ENCODE measurements at places on chromosomes 3 and 15.

DNA sequence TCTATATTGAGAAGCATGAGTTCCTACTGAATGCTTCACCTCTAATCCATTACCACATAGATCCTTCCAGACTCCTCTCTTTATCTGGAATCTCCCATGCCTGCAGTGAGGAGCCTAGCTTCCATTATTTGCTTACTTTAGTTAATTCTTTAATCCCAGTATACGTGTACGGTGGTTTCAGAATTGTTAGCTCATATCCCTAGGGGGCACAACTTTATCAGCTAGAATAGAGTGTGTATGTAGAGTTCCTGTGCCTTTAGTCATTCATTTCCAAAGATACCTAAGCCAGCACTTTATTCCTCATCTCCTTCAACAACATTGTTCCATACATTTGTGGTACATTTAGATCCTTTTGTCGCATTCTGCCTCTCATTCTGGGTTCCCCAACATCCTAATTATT lies 226.0 kb downstream of the TJP1 start:
- no peaks in the 10 kb centered on the region for H3K27me3 ChIP-seq
- H3K4me3 ChIP-seq = no peak overlapping the region
- DNase-seq = no peak
- H3K27ac ChIP-seq = no peak overlapping the region
- H3K4me1 ChIP-seq = no peaks in the 10 kb centered on the region

DNA sequence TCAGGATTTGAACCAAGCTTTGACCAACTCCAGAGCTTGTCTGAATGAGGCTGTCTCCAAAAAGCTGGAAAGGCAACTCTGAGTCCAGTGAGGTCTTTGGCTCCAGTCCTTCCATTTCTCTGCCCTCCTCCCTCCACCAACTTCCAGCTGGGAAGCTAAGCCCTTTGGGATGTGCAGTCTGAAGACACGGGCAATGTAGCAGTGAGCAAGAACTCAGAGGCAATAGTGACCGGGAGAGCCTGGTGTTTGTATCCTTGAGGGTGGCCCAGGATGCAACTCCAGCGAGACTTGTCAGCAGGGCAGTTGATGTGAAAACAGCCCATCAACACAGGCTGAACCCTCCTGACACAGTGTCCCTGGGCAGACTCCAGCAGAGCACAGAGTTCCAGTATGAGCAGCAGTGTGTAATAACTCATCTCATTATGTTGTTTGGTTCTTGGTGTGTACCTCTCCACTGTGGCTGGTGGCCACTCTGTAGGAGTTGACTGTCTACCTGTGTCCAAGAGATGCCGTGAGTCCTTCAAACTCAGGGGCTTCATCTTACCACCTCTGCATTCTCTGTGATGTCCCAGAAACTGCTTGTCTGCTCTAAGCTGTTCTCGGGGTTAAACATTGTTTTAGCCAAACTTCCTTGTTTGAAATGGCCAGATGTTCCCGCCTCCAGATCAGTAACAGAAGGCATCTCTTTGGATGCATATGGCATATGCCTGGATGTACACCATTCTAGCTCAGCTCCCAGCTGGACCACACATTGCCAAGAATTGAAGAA lies 6.6 kb downstream of the CDCP1 start:
- DNase-seq = no peak
- H3K36me3 ChIP-seq = no peaks in the 10 kb centered on the region
- no peaks in the 10 kb centered on the region for H3K4me1 ChIP-seq
- no peak overlapping the region for H3K27ac ChIP-seq

- no peak overlapping the region for H3K27ac ChIP-seq
- H3K4me3 ChIP-seq = no peak overlapping the region
- H3K36me3 ChIP-seq = no peaks in the 10 kb centered on the region
- H3K4me1 ChIP-seq = no peaks in the 10 kb centered on the region
- DNase-seq = no peak
These were observed 48.9 kb upstream of the STRIT1 start for GRCh38 chr3:155342344-155342743.

GRCh38 chr15:71109905-71110304 lies 5.4 kb upstream of the THSD4 start:
- H3K4me1 ChIP-seq = peaks cover 4% of the 10 kb centered on the region
- peaks cover 36% of the 10 kb centered on the region for H3K27me3 ChIP-seq
- DNase-seq = no peak
- no peak overlapping the region for H3K27ac ChIP-seq
- H3K36me3 ChIP-seq = peaks cover 2% of the 10 kb centered on the region

Data from T-helper 17 cell (primary cell).